ENCODE measurements at places on chromosomes 3 and 15.
A peak's percentile ranks its signal among the peaks of the same experiment; 100 is the strongest.

GRCh38 chr3:138395865-138396751 lies 38.3 kb upstream of the ESYT3 start:
- DNase-seq, result peak; percentile 54

GRCh38 chr3:47541583-47542108 lies 28.1 kb upstream of the ELP6 start:
- no peak for DNase-seq

GRCh38 chr3:170043506-170043905 lies 5.7 kb downstream of the GPR160 start:
- DNase-seq, result no peak

DNA sequence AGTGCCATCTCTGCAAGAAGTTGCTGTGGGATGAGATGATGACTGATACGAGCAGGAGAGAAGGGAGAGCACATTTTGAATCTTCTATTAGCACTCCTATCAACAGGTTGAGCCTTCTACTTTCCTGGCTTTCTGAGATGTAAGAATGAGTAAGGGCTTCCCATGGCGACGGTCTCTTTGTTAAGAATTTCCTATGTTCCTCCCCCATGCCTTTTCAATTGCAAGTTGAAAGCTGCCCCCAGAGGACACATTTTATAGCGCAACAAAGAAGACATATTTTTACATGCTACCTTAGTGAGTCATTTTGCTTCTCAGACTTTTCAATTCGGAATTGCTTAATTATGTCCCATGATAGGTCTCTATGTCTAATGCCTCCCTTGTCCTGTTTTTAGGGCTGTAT lies 71.3 kb upstream of the LRTM1 start:
- no peak for DNase-seq

DNA sequence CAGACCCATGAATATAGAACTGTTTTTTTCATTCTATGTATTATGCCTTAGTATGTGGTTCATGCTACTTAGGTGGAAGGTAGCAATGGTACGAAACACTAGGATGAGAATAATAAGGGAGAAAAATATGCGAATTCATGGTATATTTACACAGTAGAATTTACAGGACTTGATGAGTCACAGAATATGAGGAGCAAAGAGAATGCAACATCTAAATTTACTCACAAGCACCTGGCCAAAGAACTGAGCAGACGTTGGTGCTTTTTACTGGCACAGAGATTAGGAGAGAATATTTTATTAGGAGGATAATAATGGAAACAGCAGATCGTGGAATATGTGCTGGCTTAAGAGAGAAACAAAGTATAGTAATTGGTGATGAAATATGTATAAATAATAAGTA lies 785.4 kb upstream of the ROBO1 start:
- DNase-seq, result no peak

All from Right ventricle myocardium superior (tissue), 1 donor.